ENCODE measurements at places on chromosomes 7 and 10.

- DNase-seq: no peak
These were observed 49.3 kb downstream of the TPK1 start for GRCh38 chr7:144786522-144786921.

DNA sequence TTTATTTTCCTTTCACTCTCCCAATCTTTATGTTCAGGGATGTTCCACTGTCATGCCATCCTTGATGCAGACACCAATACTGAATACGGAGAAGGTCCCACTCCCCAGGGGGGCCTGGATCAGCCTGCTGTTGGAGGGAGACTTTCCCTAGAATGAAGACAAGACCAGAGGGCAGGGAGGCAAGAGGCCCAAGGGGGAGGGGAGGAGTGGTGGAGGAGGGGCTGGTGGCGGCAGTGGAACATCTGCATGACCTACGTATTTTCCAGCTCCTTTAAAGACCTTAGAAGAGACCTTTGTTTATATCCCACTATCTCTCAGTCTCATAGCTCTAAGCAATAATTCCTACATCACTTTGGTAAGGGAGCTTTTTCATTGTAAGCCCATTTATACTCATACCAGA is 183.0 kb downstream of the HECW1 start:
- no peak for DNase-seq

DNA sequence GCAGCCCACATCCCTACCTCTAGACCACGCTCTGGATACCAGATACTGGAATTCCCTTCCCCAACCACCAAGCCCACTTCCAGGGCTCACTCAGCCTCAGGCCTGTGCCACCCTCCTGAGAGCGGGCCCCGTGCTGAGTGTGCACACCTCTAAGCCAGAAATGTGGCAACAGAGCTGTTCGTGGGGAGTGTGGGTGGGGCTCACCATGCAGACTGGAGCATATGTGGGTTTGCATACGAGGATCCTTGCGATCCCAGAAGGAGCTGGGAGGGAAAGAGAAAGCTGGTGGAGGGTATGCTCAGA is 13.0 kb upstream of the LIMK1 start:
- DNase-seq: no peak

DNA sequence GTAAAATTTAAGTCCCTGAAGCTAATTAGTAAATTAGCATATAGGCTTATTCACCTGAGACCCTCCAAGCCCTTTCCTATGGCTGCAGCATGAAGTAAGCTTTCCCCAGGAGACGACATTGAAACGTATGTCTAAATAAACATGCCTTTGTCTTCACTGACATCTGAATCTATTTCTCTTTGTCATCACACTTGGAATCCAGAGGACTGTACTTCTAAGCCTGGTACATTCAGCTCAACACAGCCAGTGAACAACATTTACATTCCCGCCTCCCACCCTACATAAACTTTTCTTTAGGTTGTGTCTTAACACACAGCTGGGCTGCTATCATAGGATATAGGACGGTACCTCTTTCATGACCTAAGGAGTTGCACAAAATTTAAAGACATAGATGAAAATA is 414.4 kb downstream of the SFMBT2 start:
- no peak for DNase-seq
